Activated T-cell treated with anti-CD3 and anti-CD28 coated beads for 4 hours (primary cell): ENCODE measurements at places on chromosomes 6 and 20.

DNA sequence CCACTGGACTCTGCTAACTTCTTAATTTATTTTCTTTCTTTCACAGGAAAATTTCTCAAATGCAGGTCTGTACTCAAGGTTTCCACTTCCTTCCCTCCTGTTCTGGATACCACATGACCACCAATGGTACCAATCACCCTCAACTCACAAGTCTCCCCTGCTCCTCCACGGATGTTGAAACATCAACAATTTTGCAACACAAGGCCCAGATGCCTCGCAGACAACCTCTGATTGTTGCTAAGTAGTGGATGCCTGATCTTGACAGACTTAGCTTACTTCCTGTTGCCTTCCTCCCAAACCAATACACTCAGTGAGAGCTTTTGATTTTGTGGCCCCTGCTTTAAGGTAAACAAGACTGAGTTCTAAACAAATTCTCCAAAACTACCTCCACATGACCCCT lies 146.6 kb downstream of the FRK start:
- DNase-seq, result no peak

DNA sequence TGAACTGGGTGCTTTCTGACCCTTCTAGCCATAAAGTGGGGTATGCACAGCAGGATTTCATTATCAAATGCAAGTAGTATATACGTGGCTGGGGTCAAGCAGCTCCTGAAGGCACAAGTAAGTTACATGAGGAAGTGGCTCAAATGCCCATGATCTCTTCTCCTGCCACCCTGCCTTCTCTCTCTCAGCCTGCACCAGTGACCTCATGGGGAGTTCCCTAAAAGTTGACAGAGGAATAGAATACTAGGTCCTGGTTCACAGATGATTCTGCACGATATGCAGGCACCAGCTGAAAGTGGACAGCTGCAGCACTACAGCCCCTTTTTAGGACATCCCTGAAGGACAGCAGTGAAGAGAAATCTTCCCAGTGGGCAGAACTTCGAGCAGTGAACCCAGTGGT lies 282.0 kb downstream of the BCKDHB start:
- DNase-seq, result no peak

DNA sequence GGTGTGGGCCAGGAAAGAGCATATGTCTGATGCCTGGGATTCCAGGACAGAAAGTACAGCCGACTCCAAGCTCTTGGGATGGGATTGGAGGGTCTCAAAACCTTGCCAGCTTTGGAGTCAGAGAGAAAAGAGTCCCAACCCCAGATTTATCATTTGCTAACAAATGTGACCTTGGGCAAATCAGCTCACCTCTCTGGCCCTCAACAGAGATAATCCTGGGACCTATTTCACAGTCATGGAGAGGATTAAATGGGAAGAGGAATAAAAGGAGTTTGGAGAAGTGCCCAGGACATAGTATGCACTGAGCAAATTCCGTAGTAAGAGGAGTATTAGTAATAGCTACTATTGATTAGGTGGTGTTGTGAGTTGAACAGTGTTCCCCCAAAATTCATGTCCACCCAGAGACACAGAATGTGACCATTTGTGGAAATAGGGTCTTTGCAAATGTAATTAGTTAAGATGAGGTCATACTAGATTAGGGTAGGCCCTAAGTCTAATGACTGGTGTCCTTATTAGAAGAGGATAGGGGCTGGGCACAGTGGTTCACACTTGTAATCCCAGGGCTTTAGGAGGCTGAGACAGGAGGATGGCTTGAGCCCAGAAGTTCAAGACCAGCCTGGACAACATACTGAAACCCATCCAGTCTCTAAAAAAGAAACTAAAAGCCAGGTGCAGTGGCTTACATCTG lies 17.1 kb downstream of the RIPOR3 start:
- no peak for DNase-seq

DNA sequence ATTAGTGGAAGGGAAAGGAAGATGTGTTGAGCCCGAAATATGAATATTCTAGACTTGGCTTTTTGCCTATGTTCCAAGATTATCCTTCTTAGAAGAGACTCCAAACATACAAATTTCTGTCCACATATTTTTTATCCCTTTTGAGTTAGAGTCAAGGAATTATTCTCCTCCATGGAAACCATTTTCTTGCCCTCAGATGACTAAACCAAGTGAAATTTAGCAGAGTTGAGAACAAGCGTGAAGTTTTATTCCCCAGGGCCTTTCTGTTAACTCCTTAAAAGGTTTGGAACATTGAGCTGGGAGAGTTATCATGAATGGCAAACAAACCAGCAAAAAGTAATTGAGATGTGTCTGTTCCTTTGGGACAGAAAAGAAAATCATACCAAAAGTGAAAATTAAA lies 286.1 kb upstream of the PLCB4 start:
- no peak for DNase-seq

DNA sequence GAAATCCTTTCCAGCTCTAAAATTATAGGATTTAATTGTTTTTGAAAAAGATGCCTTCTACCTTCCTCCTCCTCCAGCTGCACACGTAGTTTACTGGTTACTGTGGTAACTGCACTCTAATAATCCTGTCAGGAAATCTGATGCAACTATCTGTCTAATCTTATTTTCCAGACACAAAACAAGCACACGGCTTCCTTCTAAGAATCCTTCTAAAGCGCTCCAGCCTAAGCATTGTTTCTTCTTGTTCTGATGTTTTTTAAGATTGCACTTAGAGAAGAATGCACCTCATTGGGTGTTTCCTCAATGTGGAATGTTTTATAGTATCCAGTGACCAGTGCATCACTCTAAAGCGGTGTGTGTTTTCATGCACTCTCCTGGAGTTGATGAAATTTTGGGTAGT lies 63.6 kb downstream of the CARMIL1 start:
- DNase-seq, result no peak

DNA sequence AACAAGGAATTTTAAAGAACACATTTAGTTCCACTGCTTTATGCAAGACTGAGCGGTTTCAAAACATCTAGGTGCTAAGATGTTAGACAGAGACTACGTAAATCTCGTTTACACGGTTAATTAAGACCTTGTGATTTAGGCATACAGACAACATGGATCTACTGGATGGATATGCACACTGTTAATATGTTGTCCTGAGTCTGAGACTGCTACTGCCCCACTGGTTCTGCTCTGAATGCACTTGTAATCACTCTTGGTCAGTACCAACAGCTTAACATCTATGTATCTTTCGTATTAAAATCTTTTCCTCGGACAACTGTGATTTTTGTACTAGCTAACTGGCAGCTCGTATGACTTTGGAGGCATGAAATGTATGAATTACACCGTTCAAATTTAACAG lies 3.1 kb downstream of the MAN1A1 start:
- no peak for DNase-seq
